ENCODE measurements at places on chromosomes 6 and 20.

DNA sequence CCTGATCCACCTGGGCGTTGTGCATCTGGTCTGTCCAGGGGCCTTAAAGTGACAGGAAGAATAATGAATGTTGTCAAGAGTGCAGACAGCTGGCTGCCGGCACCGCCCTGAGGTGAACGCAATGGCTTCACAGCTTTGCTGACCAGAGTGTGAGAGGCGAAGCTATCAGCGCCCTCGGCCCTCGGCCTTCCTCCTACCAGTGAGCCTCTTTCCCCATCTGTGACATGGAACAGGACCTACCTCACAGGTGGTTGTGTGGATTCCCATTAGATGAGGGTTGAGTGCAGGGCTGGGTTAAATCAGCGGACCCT, 54.8 kb downstream of the CTCFL start:
- no peak for DNase-seq

GRCh38 chr6:109612268-109612667, 78.7 kb downstream of the AK9 start:
- no peak for DNase-seq

- no peak for DNase-seq
These were observed 53.6 kb upstream of the FRMD1 start for GRCh38 chr6:168132531-168133167.

DNA sequence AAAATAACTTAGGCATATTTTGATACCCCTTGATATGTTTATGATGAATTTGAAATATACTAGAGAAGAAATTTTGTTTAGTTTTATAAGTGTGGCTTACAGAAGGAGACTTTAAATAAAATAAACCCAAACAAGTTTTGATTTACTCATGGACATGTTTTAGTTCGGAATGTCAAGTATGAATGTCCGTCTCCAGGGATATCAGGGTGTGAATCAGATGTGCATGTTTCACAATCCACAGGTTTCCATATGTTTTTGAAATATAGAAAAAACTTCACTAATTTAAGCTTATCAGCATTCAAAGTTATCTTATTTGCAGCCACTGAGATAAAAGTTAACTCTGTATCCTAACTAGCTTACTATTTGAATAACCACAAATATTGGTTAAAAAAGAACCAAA, 51.5 kb downstream of the PLCB1 start:
- DNase-seq: no peak

DNA sequence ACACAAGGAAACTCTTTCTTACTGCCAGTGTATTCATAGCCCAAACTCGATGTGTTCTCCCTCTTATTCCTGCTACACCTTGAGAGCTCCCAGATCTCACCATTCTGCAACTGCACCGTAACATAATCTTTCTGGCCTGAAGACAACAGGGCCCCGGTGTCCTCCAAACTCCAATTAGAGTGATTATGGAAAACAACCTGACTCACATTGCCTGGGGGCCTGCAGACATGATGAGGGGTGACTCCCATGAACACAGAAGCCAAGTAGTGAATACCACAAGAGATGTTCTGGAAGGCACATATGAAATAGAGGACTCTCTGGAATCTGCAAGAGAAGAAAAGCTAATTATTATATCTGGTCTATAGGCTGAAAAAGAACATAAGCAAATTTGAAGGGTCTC, 19.7 kb downstream of the SLC22A16 start:
- DNase-seq: no peak

DNA sequence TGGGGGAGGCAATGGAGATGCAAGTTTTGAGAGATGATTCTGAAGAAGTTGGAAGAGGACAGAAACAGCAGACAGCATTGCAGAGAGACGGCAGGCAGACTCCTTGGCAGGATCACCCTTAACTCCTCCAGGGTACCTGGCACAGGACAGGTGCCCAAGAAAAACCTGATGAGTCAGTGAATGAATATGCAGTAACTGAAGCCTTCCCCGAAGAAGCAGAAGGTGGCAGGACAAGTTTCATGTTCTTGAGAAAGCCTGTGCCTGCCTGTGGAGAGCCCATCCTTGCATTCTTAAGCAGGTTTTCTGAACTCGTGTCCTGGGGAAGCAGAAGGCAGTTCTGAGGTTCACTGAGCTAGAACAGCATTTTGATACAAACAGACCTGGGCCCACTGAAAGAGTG, 79.6 kb upstream of the SASH1 start:
- no peak for DNase-seq

- DNase-seq: no peak
These were observed 193.6 kb downstream of the NKAIN2 start for GRCh38 chr6:123997223-123997622.

- DNase-seq: no peak
These were observed 51.4 kb downstream of the TGM2 start for GRCh38 chr20:38113401-38114325.

DNA sequence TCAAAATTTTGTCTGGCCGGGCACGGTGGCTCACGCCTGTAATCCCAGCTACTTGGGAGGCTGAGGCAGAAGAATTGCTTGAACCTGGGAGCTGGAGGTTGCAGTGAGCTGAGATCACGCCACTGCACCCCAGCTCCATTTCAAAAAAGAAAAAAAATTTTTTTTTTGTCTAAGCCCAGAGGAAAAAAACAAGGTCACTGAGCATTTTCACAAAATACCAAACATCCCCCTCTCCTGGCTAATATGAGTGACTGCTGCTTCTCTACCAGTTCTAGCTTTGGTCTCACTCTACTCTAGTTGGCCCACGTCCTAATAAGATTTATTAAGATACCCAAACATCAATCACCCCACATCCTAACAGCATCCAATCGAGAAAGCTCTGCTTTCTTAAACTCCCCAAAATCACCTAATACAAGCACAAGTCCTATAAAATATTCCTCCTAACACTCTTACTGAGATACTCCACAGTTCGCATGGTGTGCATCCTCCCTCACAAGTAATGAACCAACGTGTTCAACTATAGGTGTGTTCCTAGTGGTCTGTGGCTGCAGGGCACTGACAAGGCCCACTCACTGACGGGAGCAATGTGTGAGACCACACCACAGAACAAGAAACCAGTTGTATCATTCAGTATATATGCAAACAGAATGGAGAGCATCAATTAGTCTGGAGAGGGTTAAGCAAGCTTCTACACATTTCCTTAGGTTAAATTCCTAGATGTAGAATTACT, 64.2 kb downstream of the FKBP5 start:
- DNase-seq: peak; percentile 59

DNA sequence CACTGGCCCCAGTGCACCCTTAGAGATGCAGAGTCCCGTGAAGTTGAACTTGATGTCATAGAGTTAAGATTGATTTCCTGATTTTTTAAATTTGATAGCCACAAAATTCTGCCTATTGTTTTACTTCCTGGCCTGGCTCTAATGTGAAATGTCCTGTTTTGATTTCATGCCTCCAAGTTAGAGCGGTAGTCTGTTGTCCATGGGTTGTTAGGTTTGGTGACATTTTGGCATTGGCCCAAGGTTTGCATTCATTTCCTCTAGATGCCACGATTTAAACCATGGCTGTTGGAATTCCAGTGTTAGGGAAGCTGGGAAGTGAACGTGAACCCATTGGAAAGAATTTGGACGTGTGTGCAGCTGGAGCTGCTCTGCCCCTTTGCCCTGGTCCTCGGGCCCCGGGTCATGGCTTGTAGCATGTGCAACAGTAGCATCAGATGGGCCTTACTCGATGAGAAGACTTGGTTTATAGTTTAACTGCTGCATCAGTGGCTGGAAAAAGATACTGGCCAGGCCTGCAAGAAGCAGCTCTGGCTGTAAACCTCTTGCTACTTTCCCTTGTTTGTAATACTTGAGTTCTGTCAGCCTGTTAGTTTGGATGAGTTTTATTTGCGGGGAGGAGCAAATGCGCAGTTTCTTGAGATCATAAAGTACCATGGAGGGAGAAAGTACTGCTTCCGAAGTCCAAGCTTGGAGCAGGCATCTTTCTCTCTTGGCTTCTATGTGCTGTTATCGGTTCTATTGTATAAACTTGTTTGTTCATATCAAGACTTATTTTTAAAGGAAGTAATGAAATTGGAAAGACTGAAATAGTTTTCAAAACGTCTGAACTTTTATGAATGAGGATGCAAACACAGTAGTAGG, 121.4 kb upstream of the CLDN20 start:
- no peak for DNase-seq

DNA sequence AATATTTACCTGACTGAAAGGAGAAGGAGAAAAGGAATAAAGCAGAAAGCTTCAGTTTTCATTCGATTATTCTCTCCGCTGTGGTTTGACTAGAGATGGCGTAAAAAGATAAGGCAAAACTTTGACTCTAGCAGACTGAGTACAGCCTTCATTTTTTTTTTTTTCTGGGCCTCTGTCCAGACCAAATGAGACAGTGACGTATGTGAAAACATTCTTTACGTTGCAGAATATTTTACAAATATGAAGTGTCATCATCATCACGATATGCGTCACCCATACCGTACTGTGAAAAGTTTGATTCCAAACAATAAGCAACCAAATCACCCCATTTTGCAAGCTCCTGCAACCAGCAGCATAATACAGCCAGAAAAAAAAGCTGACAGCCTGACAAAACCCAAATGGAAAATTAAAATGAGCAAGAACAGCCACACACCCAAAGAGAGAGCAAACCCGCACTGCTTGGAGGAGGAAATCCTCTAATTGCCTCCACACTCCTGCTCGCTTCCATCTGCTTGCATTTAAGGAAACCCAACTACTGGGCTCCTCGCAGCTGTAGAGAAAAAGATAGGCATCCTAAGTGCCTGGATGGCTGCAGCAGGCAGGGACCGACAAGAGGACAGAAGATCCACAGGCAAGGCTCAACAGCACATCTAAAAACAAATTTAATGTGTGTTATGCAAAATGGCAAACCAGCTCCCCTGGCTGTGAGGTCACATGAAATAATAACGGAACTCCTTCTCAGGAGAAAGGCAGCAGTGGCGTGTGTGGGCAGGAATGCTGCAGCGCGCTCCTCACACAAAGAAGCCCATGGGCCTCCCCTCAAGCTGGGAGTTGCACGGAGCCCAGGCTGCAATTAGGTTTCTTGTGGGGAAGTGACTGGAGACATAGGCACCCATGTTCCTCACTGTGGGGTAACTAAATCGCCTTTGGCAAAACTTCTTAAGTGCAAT, 113.1 kb downstream of the FYN start:
- peak; percentile 93 for DNase-seq

DNA sequence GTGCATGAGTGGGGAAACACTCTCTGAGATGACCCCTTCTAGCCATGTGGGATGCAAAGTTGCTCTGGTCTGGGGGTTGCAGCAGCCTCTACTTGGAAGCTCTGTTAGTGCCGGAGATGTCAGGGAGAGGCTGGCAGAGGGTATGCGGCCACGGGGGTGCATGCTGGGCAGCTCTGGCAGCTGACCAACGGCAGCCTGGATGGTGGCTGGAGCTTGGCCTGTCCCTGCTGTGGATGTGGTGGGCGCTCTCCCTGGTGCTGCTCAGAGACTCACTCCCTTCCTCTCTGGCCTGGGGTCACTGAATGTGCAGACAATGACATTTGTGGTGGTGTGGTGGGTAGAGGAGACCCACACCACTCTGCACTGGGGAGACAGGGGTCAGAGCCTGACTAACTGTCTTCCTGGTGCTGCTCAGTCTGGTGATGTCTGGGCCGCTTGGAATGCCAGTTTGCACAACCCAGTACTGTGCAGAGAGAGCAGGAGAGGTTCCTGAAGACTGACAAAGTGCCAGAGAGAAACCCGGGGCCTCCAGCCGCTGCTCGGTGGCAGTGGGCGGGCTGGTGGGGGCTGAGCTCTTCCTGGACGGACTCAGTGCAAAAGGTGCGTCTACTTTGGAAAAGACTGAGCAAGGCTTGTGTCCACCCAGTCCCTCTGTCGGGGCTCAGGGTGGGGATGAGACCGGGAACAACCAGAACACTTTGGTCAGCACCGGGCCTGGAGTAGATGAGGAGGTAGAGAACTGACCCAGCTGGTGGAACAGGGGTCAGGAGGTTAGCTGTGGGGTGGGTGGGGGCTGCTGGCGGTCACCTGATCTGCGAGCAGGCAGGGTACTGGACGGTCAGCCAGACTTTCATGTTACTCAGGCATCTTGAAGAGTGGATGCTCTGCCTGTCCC, 2.7 kb downstream of the MYT1 start:
- DNase-seq: no peak

DNA sequence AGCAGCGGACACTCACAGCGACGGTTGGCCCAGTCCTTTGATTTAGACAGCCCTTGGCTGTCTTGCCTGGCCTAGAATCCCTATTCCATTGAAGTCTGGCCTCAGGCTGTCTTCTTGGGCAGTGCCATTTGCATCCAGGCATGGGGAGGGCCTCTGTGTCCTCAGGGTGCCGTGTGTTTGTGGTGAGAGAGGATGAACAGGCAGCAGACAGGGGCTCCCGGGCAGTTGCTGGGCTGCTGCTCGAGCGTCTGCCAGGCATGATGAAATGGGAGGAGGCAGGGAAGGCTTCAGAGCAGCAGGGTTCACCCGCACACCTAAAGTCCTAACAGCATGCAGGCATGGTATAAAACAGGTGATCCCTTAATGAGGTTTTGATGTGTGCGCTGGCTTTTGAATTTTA, 126.9 kb downstream of the SOBP start:
- no peak for DNase-seq

- no peak for DNase-seq
These were observed 103.2 kb upstream of the SUPT3H start for GRCh38 chr6:45480752-45481415.

DNA sequence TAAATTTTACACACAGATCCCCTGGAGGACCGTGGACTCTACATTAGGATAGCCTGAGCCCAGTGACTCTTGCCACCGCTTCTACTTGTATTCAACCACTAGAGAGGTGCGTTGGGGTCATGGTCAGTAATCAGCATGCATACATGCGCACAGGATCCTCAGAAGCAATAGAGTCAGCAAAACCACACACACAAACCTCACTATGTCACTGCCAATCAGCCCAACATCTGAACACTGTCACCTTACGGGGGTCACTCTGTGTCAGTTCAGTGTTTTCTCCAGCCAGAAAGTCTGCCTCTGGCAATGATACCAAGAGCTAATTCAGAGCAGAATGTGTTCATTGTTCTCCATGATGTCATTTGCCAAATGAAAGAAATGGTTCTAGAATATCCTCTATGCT, 225.3 kb downstream of the KHDC1L start:
- no peak for DNase-seq
